Bone marrow (tissue), 2 donors: ENCODE measurements at places on chromosomes 16 and 17.
A peak's percentile ranks its signal among the peaks of the same experiment; 100 is the strongest.

- no peak for DNase-seq
Measured at GRCh38 chr17:69047368-69048263, 13.1 kb downstream of the ABCA9 start.

GRCh38 chr16:10122546-10122945 lies 59.7 kb downstream of the GRIN2A start:
- DNase-seq: no peak

DNA sequence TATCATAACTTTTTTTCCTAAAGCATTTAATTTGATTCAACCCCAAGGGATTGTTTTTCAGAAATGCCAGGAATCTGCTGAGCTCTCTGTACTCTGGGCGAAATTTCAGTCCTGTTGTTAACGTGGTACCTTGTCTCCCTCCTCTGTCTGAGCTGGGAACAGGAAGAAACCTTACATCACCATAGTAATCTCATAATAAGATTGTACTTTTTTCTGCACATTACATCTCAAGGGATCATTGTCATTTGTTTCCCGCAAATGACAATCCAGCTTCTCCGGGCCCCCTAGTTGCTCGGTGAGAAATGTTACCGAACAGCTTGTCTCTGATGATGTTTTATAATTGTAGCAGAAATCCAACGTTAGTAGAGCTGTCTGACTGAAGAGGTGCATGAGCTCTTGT lies 152.7 kb upstream of the ERCC4 start:
- no peak for DNase-seq

DNA sequence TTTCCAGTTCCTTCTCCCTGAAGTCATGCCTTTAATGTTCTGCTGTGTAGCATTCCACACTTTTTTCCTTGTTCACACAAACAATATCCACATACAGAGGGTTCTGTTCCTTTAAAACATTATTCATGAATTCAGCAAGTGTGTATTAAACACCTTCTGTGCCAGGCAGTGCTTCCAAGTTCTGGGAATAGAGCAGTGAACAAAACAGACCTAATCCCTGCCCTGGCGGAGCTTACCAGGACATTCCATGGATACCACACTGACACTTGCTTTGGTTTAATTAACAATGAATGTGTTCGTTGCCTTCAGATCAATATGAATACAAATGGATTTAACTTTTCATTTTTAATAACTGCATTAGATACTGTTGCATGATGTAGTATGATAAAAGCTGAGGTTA lies 57.9 kb upstream of the CLEC19A start:
- no peak for DNase-seq

- DNase-seq: peak; percentile 5
Measured at GRCh38 chr16:81711657-81712319, 67.3 kb upstream of the PLCG2 start.

DNA sequence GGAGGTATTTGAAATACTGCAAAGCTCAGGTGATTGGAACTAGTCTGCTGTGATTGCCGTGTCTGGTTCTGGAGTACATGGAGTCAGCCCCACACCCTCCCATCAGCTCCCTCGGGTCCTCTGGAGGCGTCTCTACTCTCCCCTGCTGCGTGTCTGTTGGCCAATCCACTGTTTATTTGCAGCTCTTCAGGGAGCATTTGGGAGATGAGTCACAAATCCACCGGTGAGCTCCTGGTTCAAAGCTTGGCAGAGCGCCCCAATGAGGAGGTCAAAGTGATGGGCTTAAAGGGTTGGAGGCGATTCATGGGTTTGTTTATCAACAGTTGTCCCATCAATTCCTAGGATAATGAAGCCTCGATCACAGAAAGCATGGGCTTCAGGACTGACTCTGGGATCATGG lies 14.6 kb downstream of the CALB2 start:
- no peak for DNase-seq

DNA sequence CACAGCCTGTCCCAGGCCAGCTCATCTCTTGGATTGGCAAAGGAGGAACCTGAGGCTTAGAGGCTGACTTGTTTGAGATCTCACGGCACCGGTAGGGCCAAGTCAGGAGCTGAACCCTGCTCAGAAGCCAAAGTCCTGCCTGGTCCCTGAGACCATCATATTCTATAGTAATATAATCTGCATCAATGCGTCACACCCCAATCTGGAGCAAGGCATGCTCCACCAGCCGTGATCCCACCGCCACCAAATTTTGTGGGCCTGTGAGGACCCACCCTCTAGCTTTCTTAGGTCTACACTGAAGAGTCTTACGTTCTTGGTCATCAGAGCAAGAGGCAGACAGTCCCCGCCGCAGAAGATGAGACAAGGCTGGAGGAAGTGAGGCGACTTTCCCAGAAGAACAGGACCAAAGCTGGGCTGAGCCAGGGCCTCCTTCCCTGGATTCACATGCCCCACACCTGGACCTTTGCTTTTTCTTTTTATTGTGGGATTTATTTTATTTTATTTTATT lies 2.7 kb downstream of the SULT1A1 start:
- no peak for DNase-seq

DNA sequence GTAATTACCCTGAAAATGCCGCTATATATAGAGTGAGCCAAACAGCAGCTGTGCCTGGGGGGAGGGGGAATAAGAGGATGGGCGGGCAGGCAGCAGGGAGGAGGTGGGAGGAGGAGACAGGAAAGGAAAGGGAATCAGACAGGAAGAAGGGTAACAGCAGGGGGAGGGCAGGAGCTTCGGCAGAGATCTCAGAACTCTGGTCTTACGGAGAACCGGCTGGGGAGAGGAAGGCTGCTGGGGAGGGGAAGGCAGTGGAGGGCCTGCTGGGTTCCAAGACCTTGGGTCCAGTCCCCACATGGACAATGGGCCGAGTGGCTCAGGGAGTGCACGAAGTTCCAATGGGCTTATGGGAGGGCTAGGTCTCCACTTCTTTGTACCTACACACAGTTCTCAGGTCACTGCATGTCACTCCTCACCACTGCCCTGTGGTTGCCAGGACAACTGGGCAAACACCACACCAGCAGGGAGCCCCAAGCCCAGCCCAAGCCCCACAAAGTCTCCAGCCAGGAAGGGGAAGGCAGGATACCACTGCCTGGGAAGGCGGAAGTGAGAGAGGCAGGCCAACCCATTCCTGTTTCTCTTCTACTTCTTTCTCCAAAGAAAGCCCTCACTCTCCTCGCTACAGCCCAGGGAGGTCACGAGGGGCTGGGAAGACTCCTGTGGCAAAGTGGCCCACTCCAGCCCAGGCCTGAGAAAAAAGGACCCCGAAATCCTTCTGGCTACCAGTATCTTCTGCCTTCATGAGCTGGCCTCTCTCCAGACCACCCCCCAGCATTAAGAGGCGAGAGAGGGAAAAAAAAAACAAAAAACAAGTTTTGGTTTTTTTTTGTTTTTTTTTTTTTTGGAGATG lies 25.3 kb downstream of the G6PC3 start:
- peak; percentile 51 for DNase-seq

GRCh38 chr17:20988896-20989295 lies 53.9 kb downstream of the USP22 start:
- DNase-seq: no peak

GRCh38 chr17:64771980-64772844 lies 110.1 kb upstream of the SMURF2 start:
- DNase-seq: no peak

DNA sequence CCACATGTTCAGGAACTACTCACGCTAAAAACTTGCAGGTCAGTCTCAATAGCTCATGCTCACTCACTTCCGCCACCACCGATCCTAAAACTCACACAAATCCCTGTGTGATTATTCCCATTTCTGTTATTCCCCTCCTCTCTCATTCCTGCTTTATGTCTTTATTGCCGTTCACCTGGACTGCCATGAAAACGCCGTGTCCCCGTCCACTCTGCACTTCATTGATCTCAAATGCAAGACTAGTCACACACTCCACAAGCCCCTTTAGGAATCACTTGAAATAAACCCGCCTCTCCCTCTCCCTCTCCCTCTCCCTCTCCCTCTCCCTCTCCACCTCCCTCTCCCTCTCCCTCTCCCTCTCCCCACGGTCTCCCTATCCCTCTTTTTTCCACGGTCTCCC lies 78.0 kb downstream of the AXIN2 start:
- DNase-seq: no peak

DNA sequence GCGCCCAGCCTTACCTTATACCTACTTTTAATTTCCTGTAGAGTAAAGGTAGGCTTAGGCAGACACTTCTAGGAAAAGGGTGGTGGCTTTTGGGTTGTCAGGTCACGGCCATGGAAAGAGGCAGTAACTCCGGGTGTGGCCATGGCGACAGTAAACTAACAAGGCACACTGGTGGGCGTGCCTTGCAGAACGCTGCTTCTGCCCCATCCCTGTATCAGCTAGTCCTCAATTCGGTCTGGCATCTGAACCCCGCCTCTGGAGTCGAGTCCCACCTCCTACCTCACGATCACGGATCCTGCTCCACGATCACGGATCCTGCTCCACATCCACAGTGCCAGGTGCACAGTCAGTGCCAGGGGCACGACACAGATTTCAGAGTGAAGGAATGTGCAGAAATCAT lies 5.6 kb downstream of the ADCY9 start:
- DNase-seq: no peak

DNA sequence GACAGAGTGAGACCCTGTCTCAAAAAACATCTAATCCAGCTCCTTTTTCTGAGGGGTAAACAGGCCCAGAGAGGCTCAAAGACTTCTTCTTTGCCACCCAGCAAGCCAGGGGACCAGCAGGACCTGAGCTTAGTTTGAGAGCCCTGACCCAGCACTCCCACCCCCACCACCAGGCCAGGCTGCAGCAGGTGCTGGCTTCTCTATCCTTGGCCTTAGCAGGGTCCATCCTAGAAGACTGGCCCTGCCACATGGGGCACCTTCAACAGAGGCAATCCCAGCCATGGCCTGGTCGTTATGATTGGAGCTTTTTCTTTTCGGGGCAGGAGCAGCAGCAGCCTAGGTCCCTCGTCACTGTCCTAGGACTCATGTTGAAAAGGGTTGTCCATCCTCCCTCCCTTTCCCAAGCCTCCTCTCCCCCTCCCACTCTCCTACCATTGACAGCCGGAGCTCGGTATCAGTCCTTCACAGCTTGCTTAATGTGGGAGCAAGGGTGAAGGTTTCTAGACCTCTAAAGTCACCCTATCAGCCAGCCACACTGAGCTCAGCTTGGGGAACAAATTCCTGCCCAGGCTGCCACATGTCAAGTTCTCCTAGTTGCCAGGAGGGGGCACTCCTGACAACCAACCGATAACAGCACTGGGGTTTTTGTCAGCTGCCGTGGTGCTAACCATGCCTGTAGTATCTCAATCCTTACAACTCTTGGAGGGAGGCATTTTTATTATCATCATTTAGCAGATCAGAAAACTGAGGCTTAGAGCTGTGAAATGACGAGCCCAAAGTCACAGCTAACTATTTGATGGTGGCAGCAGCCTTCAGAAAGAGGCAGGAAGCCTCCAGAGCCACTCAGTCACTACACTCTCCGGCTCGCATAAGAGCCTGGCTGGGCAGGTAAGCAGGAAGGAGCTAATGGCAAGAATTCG lies 11.2 kb downstream of the MRPL27 start:
- DNase-seq: peak; percentile 21

GRCh38 chr16:63745456-63745855 lies 1376.4 kb downstream of the CDH11 start:
- no peak for DNase-seq

- no peak for DNase-seq
Measured at GRCh38 chr16:67516296-67517154, 12.1 kb upstream of the RIPOR1 start.

DNA sequence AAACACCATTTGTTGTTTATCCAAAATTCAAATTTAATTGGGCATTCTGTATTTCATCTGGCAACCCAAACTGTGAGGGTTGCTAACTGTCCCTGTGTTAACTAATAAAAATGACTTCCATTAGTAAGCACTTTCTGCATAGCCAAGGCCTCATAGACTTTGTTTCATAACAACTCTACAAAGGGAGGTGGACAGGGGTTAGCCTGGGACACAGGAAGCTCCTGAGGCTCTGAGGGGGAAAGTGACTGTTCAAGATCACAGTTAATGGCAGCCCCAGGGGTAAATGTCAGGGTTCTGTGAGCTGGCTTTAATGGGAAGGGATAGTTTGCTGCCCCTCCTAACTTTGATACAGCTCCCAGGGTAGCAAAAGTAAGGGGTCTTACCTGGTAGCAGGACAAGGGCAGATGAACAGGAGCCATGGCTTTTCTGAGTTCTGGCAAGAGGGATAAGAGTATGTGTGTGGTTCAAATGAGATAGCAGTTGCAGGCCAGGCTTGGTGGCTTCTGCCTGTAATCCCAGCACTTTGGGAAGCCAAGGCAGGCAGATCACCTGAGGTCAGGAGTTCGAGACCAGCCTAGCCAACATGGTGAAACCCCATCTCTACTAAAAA lies 2.2 kb downstream of the HEATR9 start:
- DNase-seq: no peak

DNA sequence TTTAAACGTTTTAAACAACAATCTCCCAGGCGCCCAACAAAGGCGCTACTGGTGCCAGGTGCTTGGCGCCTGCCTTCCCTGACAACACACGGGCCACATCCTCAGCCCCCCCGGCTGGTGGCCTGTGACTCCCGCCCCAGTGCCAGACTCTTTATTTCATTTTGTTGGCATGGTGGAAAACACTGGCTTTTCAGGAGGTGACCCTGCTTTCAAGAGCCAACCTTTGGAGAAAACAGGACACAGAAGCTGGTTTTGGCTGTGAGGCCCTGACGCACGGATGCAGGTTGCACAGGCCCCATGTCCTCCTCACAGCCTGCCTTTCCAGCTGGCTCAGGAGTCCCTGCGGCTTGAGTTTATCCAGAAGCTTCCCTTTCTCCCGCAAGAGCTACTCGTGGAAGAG lies 100.0 kb downstream of the METRNL start:
- no peak for DNase-seq

GRCh38 chr16:31528523-31529107 lies 915 bp downstream of the AHSP start:
- no peak for DNase-seq

DNA sequence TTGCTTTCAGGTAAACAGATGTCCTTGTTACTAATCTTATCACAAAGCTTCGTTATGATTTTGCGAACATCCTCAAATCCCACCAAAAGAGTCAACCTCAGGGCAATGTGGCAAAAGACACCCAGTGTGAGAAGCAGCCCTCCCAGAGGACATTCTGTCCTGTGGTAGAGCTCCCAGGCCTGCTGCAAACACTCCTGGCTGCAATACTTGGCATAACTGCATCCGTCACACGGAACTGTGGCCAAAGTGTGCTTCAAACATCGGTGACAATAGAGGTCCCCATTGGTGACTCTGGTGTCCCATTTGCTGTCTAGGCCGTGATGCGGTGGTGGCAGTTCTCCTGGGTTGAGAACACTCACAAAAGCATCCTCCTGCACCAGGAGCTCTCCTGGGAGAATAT lies 29.5 kb downstream of the SMYD4 start:
- no peak for DNase-seq

DNA sequence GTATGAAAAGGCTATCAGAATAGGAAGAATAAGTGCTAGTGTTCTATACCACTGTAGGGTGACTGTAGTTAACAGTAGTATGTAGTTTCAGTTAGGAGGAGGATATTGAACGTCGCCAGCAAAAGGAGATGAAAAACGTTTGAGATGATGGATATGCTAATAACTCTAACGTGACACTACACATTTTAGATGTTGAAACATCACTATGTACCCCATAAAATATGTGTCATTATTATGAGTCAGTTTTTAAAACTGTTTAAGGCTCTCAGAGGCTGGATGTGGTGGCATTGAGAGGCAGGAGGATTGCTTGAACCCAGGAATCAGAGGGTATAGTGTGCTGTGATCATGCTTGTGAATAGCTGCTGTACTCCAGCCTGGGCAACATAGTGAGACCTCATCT lies 31.8 kb downstream of the UBN1 start:
- DNase-seq: no peak

GRCh38 chr16:8957063-8957397 lies 6.7 kb downstream of the USP7 start:
- no peak for DNase-seq

- no peak for DNase-seq
Measured at GRCh38 chr17:62627904-62628633, 599 bp downstream of the MRC2 start.

GRCh38 chr17:45867702-45868101 lies 23.0 kb downstream of the SPPL2C start:
- no peak for DNase-seq
